ENCODE measurements at places on chromosomes 4 and X.

DNA sequence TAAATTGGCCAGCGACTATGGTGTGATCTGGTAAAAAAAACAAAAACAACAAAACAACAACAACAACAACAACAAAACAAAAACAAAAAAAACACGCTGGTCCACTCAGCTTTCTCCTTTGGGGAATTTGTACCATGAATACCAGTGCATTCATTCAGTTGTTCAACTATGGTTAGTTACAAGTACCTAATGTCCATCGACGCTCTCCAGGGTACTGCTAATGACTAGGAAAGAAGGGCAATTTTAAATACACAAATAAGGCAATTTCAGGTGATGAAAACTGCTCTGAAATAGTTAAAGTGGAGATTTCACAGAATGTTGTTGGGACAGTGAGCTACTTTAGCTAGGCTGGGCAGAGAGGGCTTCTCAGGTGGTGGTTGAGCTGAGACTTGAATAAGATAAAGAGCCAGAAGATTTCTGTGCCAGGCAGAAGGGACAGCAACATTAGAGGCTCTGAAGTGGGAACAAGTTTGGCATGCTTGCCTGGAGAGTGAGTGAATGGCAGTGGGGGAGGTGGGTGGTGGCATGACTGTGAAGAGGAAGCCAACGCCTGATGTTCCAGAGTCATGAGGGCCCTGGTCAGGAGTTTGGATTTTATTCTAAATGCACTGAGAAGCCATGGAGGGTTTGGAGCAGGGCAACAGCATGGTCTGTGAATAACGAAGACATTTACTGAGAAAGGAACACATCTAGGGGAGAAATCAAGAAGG lies 45.9 kb upstream of the PGRMC2 start:
- no peak for DNase-seq

DNA sequence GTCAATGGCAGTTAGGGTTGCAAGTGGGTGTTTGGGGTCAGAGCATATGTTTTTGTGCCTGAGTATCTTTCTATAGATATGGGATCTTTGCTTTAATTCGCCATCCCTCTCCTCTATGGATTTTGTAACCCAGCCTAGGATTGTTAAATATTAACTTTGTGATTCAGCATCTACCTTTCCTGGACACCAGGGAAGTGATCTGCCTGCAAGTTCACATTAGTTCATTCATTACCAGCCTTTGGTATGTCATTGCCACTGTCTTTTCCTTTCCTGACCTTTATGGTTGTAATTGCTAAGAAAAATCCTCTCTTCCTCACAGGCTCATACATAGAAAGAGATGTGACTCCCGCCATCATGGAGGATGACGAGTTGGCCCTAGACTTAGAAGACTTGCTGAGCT lies 73.8 kb downstream of the KIT start:
- DNase-seq: no peak

- no peak for DNase-seq
Measured at GRCh38 chrX:107726816-107727534, 48.6 kb downstream of the TSC22D3 start.

DNA sequence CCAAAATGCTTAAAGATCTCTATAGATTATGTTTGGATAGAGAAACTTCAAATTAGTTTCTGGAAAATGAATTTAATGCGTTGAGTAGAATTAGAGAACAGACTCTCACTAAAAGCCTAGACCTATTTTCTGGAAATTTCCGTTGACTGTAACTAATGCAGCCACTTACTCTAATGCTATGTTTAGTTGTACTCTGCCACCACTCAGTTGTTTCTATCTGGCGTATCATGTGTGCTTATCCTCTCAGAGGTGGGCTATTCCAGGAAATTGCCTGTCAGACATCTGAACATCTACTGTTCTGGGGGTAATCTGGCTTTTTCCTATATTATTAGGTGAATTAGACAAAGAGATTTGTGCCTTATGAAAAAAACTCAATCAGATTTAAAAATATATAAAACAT lies 347.1 kb upstream of the FSTL5 start:
- DNase-seq: no peak

- no peak for DNase-seq
Measured at GRCh38 chrX:2261831-2262667, 238.7 kb downstream of the DHRSX start.

- peak; percentile 72 for DNase-seq
Measured at GRCh38 chr4:150297861-150298474, 219.7 kb downstream of the DCLK2 start.

- DNase-seq: no peak
Measured at GRCh38 chrX:96410927-96411326, 273.7 kb upstream of the DIAPH2 start.

DNA sequence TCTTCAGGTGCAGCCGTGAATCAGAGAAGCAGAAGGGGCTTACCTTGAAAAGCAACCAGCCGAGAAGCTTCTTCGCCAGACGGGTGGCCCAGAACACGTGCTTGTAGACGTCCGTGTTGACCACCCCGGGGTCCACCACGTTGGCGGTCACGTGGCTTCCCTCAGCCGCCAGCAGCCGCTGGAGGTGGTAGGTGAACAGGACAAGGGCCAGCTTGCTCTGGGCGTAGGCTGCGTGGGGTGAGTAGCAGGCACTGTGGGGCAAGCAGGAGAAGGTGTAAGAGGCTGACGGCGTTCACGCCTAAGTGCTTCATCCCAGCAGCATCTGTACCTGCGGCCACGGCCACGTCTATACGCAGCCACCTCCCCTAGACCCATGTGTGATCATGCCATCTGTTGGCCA lies 257.8 kb downstream of the DHRSX start:
- no peak for DNase-seq

Data from ELR (cell line).